ENCODE measurements at places on chromosomes 5 and 9.

DNA sequence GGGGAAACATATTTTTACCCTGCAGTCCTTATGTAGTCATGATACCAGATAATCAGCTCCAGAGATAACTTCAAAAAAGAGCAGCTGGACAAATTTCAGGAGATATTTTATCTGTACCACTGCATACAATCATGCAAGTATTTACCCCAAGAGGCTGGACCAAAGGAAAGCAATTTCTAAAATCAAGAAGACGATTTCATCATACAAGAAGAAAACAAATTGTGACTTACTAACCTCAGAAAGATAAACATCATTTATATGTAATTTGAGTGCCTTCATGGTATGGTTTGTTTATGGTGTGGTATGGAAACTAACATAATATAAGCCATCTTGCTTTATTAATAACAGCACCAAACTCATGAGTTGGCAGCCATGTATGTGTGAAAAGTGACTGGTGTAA is 603.6 kb downstream of the PSAT1 start:
- DNase-seq, result no peak

GRCh38 chr5:167339205-167339604 is 952.2 kb upstream of the WWC1 start:
- DNase-seq, result no peak

GRCh38 chr9:82606492-82607382 is 456.2 kb downstream of the RASEF start:
- DNase-seq, result peak; percentile 60

DNA sequence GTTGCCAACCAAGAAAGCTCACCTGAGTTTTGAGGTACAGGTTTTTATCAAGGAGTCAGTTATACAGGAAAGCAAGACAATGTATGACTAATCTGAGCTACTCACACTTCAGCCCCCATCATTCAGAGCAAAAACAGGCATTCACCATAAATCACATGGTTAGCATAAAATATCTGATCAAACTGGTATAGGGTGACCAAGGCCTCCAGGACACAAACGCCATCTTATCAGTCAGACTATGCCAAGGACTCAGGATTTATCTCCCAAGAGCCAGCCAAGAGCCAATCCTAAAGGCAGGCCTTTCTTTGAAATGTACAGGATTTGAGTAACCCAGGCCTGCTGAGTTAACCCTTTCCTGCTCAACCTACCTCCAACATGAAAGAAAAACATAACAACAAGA is 313.0 kb upstream of the NREP start:
- DNase-seq, result no peak

GRCh38 chr9:95585824-95586223 is 69.1 kb upstream of the PTCH1 start:
- no peak for DNase-seq

- no peak for DNase-seq
Measured at GRCh38 chr5:10364186-10364689, 10.7 kb downstream of the MARCHF6 start.

DNA sequence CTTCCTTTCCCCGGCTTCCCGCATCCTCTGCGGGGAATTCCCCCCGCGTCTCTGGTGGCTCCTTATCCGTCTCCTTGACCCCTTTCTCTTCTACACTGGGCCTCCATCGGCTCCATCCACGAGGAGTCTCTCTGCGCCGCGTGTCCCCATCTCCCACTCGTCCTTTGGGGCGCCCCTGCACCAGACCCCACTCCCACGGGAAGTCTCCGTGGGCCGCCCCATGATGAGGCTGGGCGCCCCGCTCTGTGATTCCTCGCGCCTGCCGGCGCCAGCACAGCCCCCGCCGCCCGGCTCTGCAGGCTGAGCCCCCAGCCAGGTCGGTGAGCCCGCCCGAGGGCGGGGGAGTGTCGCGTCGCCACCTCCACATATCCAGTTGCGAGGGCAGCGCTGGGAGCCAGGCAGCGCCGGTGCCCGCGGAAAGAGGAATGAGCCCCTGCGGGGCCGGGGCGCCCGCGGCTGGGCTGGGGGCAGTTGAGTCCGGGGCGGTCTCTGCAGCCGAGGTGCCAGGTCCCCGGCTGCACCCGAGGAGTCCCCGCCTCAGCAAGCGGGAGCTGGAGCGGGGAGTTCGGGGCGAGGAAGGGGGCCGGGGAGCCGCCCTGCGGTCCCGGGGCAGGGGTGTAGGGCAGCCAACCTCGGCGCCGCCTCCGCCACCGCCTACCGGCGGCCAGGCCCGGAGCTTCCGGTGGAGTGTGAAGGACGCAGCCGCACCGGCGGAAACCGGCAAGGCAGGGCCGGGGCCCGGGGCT is 2.1 kb upstream of the TRAF1 start:
- peak; percentile 26 for DNase-seq

GRCh38 chr5:90747175-90747574 is 188.6 kb downstream of the ADGRV1 start:
- no peak for DNase-seq

DNA sequence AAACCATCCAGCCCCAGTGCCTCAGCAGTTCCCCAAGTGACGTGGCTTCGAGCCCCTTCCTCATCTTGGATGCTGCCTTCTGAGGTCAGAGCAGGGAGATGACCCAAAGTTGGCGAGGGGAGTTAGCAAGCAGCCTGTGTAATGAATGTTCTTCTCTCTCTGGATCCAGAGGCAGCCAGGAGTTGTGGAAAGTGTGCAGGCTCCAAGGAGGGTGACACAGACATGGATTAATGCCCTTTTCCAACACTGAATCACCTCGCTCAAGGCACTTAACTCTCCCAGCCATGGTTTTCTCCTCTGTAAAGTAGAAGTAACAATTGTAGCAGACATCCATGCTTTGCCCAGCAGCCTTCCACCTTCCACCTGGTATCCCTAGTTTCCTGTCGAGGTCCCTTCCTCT is 64.6 kb upstream of the HAND1 start:
- DNase-seq, result no peak

- no peak for DNase-seq
Measured at GRCh38 chr9:107342476-107343161, 59.5 kb downstream of the RAD23B start.

GRCh38 chr5:106962464-106963230 is 708.1 kb downstream of the EFNA5 start:
- DNase-seq, result no peak

GRCh38 chr5:141501761-141502160 is 12.9 kb downstream of the PCDHGC5 start:
- DNase-seq, result no peak

DNA sequence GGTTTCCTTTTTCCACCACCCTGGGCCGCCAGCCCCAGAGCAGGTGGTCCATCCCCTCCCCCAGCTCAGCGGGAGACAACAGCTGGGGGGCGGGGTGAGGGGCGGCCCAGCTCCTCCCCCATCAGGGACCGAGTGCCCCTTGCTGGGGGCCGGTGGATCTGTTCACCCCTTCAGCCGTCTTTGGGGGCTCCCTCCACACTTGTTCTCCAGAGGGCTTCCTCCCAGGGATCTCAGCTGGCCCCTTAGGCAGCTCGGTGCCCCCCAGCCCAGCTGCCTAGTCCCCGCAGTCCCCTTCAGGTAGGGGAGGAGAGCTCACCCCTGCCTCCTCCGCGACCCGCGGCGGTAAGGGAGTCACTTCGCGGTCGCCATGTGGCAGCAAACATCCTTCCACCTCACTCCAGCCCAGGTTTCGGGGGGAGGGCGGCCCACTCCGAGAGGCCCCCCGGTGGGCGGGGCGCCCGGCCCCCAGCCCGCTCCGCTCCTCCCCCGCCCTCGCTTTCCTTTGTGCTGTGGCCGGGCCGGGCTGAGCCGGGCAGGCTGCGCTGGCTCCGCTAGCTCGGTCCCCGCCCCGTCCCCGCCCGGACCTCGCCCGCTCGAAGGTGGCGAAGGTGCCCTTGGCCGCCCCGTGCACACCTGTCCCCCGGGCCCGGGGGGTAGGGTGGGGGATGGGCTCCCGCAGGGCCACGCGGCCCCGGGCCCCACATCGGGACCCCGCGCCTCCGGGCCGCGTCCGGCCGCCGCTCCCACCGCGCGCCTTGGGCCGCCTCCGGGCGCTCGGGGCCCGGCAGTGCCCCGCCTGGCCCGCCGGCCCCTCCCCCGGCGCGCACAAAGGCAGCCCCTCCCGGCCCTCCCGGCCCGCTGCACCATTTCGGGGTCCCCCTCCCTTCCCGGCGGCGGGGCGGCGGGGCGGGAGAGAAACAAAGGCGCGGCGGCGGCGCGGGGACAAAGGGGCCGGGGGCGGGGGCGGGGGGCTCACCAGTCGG is 683 bp downstream of the DBN1 start:
- no peak for DNase-seq

DNA sequence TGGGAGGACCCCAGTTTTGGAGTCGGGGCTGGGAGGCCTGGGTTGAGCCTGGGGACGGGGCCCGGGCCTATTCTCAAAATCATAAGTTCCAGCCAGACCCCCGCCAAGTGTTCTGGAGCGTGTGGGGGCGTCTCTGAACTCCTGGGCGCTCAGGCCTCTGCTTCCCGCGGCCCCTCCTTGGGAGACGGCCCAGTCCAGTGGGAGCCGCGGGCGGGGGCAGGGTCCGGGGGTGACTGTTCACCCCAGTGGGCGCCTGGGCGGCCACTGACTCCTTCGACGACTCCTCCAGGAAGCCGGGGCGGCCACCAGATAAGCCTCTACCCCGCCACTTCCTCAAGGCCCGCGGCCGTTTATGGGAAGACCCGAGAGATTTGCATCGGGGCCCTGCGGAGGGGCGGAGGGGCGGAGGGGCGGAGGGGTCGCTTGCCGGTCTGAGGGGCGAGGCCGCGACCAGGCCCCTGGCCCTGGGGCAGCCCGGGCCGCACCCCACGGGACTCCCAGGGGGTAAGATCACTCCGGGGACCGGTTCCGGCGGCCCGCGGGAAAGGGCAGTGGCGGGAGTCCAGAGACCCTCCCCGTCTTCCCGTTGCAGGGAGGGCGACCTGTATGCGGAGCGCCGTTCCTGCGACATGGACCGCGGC is 655 bp downstream of the TOR4A start:
- no peak for DNase-seq
